Naive B cell (primary cell): ENCODE measurements at places on chromosomes 5 and 9.
A peak's percentile ranks its signal among the peaks of the same experiment; 100 is the strongest.

DNA sequence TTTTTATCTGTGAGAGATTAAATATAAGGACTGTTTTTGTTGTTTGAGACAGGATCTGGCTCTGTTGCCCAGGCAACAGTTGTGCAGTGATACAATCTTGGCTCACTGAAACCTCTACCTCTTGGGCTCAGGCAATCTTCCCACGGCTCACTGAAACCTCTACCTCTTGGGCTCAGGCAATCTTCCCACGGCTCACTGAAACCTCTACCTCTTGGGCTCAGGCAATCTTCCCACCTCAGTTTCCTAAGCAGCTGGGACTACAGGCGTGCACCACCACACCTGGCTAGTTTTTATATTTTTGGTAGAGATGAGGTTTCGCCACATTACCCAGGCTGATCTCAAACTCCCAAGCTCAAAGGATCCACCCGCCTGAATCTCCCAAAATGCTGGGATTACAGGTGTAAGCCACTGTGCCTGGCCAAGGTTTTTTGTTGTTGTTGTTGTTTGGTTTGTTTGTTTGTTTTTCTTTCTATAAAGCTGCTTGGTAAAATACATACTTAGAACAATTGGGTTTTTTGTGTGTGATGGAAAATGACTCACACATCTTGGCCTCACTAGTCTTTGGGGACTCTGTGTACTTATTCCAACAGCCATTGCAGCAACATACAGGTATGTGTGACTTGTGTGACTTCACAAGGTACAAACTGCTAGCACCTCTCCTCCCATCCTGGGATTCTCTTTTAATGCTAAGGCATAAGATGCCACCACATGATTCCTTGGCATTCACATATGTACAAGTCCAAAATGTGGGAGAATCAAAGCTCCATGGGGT is 36.5 kb upstream of the RASA1 start:
- no peak for DNase-seq
- H3K4me3 ChIP-seq = no peak overlapping the region
- H3K27me3 ChIP-seq = no peaks in the 10 kb centered on the region

GRCh38 chr5:124843596-124843899 is 97.1 kb upstream of the ZNF608 start:
- H3K27ac ChIP-seq = no peak overlapping the region
- DNase-seq = no peak
- peaks cover 3% of the 10 kb centered on the region for H3K4me1 ChIP-seq
- H3K27me3 ChIP-seq = peaks cover 4% of the 10 kb centered on the region

DNA sequence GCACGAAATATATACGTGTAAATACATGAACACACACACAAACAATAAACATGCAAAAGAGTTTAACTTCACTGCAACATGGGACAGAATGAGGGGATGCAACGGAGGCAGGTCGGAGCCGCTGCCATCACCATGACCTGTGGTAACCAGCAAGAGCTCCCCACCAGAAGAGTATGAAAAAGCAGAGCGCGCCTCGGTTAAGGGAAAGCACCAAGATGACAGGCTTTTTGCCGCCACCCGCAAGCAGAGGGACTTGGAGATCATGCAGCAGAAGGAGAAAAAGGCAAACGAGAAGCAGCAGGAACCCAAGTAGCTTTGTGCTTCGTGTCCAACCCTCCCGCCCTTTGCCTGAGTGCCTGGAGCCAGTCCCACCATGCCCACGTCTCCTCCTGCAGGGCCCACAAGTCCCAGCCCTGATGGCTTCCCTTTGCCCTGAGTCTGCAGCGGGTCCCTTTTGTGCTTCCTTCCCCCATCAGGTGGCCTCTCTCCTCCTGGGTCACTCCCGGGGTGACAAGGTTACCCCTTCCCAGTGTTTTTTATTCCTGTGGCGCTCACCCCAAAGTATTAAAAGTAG is 13.8 kb downstream of the WHRN start:
- no peak for DNase-seq
- H3K36me3 ChIP-seq = peaks cover 3% of the 10 kb centered on the region
- H3K4me1 ChIP-seq = peaks cover 22% of the 10 kb centered on the region

DNA sequence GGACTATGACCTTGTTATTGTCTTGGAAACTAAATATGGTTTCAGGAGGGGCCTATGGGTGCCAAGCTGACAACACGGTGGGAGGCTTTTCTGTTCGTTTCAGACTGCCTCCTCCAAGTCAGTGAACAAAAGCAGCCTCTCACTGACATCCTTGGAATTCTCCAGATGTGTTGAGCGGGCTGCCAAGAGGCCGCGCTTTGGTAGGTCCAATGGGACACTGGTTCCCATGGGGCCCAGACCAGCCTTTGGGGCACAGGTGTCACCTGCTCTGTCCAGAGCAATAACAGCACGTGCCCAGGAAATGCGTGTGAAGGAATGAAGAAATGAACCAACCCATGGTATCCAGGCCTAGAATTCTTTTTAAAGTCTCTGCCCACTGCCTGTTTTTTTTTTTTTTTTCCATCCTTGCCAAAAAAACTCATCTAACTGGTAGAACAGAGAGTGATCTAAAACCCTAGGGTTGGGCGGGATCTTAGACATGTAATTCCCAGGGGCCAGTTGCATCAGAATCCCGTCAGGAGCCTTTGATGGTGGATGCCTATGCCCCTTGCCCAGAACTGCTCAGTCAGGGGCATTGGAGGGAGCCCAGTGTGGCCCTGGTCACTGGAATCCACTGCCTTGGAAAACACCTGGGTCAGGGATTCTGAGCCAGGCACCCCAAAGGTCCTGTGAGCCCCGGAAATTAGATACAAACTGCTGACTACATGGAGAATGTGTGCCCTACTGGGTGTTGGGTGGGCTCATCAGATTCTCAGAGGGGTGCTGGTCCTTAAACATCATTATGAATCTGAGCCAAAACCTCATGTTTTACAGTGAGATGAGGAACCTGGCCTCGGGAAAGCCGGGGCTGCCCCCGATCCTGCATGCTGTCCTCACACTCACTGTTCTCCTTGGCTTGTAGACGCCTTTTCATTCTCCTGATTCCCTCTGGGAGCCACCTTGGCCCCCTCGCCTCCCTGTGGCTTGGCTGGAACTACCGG is 60.1 kb downstream of the GTF3C4 start:
- no peak overlapping the region for H3K27ac ChIP-seq
- H3K4me3 ChIP-seq = no peak overlapping the region
- no peak for DNase-seq

DNA sequence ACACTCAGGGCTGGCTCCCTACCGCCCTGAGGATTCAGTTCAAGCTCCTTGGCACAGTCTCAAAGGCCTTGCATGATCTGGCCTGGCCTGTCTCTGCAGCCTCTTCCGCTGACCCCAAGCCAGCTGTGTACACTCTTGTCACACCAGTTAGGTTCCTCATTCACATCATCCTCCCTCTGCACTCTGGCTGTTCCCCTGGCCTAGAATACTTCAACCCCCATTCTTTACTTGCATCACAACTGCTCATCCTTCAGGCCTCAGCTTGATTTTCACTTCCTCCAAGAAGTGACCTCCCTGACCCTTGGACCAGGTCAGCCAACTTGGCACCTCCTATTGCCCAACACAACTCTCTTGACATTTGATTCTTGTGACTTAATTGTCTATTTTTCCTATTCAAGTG is 18.9 kb upstream of the PFDN1 start:
- H3K27me3 ChIP-seq = no peaks in the 10 kb centered on the region
- DNase-seq = no peak
- H3K4me1 ChIP-seq = no peaks in the 10 kb centered on the region
- H3K4me3 ChIP-seq = no peak overlapping the region
- H3K36me3 ChIP-seq = no peaks in the 10 kb centered on the region

DNA sequence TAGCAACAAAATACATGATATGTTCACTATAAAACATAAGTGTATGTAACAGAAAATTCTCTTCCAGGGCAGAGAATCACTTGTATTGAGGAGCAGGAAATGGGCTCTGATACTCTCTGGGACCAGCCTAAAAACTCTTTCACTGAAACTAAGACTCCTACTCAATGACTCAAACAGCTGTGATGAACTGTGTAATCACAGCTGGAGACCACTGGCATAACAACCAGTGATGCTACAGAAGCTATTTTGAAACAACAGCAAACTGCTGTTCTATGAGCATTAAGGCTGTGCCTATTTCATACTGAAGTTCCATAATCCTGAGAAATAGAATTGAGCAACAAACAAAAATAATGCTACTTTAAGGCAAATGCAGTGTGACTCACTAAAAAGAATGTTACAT is 594.0 kb downstream of the HINT1 start:
- no peak for DNase-seq
- H3K4me1 ChIP-seq = no peaks in the 10 kb centered on the region
- no peak overlapping the region for H3K4me3 ChIP-seq
- H3K36me3 ChIP-seq = no peaks in the 10 kb centered on the region

GRCh38 chr5:153902016-153902415 is 136.7 kb downstream of the FAM114A2 start:
- H3K4me1 ChIP-seq = no peaks in the 10 kb centered on the region
- H3K27ac ChIP-seq = no peak overlapping the region
- H3K36me3 ChIP-seq = no peaks in the 10 kb centered on the region
- no peak overlapping the region for H3K4me3 ChIP-seq
- DNase-seq = no peak

DNA sequence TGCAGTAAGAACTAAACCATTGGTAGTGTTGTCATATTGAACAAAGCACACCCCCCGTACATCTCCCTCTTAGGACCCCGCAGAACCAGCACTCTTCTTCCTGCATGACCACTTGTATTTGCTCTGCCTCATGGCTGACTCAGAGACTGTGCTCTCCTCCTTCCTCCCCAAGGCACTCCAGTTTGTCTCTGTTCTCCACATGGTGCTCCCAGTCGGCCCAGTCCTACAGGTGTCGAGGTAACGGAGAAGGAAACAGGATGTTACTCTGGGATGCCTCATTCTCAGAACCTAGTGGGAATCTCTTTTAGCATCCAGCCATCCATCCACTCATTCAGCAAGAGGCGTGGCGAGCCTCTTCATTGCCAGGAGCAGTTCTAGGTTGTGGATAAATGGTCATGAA is 97.0 kb upstream of the NIPAL4 start:
- H3K27ac ChIP-seq = peak overlapping the region; percentile 58
- no peak for DNase-seq
- H3K4me1 ChIP-seq = peaks cover 7% of the 10 kb centered on the region
- H3K27me3 ChIP-seq = no peaks in the 10 kb centered on the region
- H3K36me3 ChIP-seq = peaks cover 36% of the 10 kb centered on the region

- no peaks in the 10 kb centered on the region for H3K4me1 ChIP-seq
- no peak overlapping the region for H3K27ac ChIP-seq
- H3K4me3 ChIP-seq = no peak overlapping the region
- DNase-seq = no peak
- no peaks in the 10 kb centered on the region for H3K36me3 ChIP-seq
These were observed 847.9 kb downstream of the EFNA5 start for GRCh38 chr5:106822851-106823250.

GRCh38 chr9:125885405-125886034 is 138.3 kb downstream of the PBX3 start:
- DNase-seq = no peak
- H3K4me3 ChIP-seq = no peak overlapping the region
- no peaks in the 10 kb centered on the region for H3K36me3 ChIP-seq
- peaks cover 4% of the 10 kb centered on the region for H3K27me3 ChIP-seq

DNA sequence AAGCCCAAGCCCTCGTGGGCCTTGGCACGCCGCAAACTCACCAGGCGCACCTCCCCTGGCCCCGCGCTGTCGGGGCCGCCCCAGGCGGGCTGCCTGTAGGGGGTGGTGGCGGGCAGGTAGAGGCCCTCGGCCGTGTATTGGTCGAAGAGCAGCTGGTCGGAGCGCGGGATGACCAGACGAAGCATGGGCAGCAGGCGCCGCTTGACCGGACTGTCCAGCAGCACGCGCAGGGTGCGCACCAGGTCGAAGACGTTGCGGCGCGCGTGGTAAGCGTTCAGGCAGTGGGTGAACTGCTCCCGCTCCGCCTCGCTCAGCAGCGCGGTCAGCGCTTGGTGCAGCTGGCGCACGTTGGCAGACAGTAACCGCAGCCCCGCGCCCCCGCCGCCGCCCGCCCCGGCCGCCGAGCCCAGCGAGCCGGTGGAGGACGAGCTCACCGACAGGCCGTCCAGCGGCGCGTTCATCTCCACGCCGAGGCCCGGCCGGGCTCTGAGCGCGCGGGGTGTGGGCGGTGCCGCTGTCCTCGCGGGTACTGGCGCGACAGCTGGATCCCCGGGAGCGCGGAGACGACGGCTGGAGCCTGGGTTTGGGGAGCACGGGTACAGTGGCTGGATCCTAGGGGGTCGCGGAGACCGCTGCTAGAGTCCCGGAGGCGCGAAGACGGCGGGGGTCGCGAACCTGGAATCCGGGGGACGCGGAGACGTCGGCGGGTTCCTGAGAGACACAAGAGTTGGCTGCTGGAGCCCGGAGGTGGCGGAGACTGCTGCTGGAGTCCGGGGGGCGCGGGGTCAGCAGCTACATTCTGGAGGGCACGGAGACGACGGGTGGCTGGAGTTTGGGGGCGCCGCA is 709 bp downstream of the WHRN start:
- peaks cover 14% of the 10 kb centered on the region for H3K4me1 ChIP-seq
- H3K4me3 ChIP-seq = peak overlapping the region; percentile 87
- H3K36me3 ChIP-seq = no peaks in the 10 kb centered on the region
- H3K27me3 ChIP-seq = peaks cover 8% of the 10 kb centered on the region
- peak overlapping the region; percentile 27 for H3K27ac ChIP-seq

DNA sequence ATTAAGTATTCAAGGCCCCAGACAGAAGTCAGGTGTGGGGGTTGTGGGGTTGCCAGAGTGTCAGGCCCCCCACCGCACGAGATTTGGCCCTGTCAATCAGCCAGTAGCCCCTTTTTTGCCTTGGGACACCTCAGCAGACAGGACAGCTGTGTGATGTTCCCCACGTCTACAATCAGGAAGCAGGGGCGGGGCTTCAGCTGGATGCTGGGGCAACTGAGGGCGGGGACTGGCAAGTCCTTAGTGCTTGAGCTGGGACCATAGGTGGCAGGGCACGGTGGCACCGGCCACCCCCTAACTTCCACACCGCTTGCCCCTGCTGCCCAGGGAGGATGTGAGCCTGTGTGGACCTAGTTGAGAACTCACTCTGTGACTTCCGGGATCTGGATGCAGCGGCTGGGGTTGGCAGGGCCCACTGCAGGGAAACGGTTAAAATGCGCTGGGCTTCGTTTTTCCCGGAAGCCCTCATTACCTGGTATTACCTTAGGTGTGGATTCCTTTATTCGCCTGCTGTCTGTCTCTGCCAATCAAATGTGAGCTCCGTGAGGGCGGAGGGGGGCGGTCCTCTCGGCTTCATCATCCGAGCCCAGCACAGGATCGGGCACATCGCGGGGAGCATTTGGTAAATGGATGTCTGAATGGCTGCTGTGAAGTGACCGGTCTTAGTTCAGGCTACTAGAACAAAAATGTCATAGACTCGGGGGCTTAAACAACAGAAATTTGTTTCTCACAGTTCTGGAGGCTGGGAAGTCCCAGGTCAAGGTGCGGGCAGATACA is 7.5 kb upstream of the GTF3C5 start:
- no peak for DNase-seq
- no peak overlapping the region for H3K27ac ChIP-seq
- H3K27me3 ChIP-seq = no peaks in the 10 kb centered on the region

DNA sequence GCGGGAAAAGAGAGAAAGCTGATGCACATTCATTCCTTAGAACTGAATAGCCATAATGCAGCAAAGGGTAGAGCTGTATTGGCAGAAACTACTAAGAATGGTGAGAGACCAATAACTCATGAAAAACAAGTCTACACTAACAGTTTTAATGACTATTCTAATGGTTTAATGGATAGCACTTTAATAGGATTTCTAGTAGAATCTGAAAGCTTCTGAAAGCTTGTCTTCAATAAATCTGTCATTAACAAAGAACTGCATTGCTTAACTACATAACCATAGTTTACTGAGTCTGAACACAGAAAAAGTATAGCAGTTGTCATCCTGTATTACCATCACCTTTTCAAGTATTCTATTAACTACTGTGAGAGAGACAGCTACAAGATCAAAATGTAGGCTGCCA is 617.8 kb upstream of the DMAC1 start:
- H3K4me1 ChIP-seq = no peaks in the 10 kb centered on the region
- H3K27ac ChIP-seq = no peak overlapping the region
- H3K36me3 ChIP-seq = no peaks in the 10 kb centered on the region
- no peak for DNase-seq
- H3K4me3 ChIP-seq = no peak overlapping the region
